Bronchial epithelial cell (primary cell): ENCODE measurements at places on chromosomes 6 and 20.

DNA sequence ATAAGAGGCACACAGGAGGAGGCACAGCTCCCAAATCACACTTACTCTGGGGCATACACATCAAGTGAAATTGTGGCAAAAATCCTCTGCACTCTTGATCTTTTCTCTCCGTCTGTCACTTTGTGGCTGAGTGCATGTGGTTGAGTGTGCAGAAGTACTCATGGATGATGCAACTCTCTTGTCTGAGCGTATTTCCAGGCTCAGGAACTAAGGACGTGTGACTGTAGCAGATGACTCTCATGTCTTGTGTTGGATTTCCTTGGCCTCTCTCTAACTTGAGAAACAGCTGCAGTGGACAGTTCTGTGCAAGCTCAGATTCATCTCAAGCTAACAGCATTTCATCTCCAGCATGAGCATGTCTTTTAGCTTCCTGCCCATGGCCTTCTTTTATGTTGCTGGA is 245.4 kb upstream of the FLRT3 start:
- peak; percentile 80 for DNase-seq

DNA sequence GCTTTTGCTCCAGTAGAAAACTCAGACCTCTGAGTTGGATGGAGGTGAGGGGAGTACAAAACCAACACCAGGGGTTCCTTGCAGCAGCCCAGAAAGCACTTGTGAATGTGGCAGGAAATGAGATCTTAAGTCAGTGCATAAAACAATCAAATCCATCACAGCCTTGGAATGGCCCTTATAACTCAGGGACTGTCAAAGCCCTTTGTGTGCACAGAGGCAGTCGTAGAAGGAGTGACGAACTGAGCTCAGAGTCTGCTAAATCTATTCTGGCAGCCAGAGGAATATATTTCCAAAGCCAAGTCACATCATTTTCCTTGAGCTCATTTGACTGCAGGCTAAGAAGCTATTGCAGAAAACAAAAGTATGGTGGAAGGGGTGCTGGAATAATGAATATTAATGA is 676.6 kb downstream of the DHX35 start:
- DNase-seq = no peak

GRCh38 chr20:11912659-11913415 is 4.9 kb upstream of the BTBD3 start:
- DNase-seq = peak; percentile 83

GRCh38 chr6:12645941-12646340 is 70.6 kb upstream of the PHACTR1 start:
- peak; percentile 78 for DNase-seq
